Central memory CD8-positive, alpha-beta T cell (primary cell): ENCODE measurements at places on chromosomes 11 and 22.

DNA sequence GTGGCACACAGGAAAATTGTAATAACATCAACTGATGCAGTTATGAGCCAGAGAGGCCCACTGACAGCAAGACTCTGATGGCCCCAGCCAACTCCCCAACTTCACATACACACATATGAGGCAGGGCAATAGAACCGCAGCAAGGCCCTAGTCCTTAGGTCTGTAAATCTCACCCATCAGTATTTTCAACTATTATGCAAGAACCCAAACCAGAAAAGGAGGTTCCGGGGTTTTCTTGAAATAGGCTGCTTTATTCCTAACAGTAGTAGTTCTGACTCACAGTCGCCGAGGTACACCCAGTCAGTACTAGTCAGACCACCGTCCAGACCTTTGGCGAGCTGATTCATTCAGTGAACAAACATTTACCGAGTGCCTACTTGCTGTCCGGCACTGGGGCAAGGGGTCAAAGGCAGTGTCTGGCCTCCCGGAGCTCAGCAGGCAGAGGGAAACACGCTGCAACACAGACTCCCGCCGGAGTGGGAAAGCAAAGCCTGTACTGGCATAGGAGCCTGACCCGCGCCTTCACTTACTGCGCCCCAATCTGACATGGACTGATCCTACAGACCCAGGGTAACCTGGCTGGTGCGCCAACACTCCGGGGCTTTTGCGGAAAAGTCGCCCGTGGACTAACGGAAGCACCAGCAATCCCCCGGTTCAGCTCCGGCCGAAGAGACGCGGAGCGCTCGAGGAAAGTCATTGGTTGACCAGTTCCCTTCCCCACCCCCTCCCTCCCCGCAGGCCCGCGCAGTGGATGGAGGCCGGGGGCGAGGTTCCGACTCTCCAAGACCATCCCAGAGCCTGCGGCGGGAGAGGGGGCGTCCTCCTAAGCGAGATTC lies 1.3 kb downstream of the PLEKHA7 start:
- H3K27me3 ChIP-seq, result peaks cover 20% of the 10 kb centered on the region
- peaks cover 8% of the 10 kb centered on the region for H3K4me1 ChIP-seq
- no peak overlapping the region for H3K27ac ChIP-seq
- no peak overlapping the region for H3K4me3 ChIP-seq
- no peak for DNase-seq

DNA sequence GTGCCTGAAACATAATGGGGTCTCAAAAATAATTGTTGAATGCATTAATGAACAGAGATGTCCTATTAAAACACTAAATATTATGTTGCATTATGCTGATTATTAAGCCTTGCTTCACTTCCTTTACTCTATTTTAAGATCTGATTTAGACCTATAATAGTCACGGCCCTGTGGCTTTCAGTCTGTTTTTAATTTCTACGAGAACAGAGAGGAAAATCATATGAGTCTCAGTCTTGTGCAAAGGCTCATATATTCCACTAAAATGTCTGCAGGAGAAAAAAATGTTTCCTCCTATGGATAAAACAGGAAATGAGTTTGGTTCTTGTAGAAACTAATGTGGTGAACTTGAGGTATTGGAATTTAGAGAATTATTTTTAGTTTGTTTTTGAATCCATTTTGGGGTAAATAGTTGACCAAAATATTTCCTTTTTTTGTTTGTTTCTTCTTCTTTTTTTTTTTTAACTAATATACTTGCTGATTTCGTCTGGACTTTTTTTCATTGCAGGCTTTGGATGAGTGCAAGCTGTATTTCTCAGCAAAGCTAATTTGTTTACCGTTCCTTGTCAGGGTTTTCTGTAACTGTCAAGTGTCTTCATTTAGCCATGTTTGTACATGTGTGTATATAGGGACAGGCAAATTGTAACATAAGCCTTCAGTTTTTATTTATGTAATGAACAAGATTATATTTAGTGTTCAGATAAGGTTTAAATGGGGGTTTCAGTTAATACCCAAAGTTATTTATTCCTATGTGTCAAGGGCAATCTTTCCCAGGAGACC lies 139.1 kb upstream of the DDI1 start:
- no peak overlapping the region for H3K27ac ChIP-seq
- peaks cover 2% of the 10 kb centered on the region for H3K36me3 ChIP-seq
- no peaks in the 10 kb centered on the region for H3K27me3 ChIP-seq
- H3K4me3 ChIP-seq, result no peak overlapping the region

DNA sequence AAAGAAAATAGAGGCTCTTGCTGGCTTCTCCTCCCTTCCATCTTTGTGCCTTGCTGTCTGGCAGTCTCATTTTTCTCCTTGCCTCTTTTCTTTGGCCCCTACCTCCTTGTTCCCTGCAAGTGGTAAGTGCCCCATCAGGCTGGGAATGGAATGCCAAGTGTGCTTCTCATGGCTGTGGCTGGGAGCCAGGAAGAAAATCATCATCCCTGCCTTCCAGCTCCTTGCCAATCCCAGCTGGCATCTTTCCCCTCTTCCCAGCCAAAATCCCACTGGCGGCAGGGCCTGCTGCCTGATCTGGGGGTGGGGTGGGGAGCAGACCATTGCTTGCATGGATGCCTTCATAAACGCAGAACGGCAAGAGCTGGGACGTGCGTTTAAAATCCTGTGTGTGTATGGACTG lies 27.0 kb upstream of the SLC25A18 start:
- no peaks in the 10 kb centered on the region for H3K4me1 ChIP-seq
- H3K36me3 ChIP-seq, result no peaks in the 10 kb centered on the region
- H3K27me3 ChIP-seq, result peaks cover 7% of the 10 kb centered on the region
- no peak overlapping the region for H3K4me3 ChIP-seq

GRCh38 chr22:49788504-49788903 lies 39.2 kb downstream of the BRD1 start:
- no peaks in the 10 kb centered on the region for H3K27me3 ChIP-seq
- peak overlapping the region; percentile 83 for H3K27ac ChIP-seq
- H3K4me3 ChIP-seq, result no peak overlapping the region

GRCh38 chr22:41799486-41800347 lies 762 bp upstream of the CCDC134 start:
- peaks cover 40% of the 10 kb centered on the region for H3K4me1 ChIP-seq
- DNase-seq, result peak; percentile 26
- H3K27ac ChIP-seq, result peak overlapping the region; percentile 94
- H3K27me3 ChIP-seq, result no peaks in the 10 kb centered on the region
- H3K36me3 ChIP-seq, result peaks cover 13% of the 10 kb centered on the region
